ENCODE measurements at places on chromosomes 5 and 9.

GRCh38 chr5:62134811-62135210 is 171.2 kb upstream of the KIF2A start:
- DNase-seq: no peak

DNA sequence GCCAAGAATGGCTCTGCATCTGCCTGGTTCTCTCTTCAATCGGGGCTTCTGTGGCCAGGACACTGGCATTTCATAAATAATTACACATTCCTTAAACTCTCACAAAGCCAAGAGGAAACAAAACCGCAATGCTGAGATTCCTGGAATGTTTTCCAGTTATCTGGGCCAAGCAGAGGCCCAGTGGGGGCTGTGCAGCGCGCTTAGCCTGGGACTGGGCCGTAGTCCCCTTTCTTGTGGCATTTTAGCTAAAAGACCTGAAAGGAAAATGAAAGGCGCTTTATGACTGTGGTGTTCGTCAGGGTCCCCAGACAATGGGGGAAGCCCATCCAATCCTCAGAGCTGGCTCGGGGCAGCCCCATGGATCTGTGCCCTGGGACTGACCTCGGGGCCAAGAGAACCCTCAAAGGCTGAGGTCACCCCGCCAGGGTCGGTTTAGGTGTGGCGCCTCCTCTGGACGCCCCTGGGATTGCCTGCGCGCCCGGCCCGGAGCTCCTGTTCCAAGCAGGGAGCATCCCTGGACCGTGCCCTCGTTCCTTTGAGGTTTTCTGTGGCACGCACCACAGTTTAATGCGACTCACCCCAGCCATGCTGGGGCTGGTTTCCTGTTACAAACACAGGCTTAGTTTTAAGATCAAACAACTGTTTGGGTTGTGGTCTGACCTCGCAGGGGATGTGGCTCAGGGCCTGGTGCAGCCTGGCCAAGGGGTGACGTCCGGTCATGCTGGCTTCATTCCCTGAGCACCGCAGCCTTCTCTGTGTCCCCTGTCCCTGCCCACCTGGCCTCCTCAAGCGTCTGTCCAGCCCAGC is 51.5 kb upstream of the NKD2 start:
- peak; percentile 39 for DNase-seq

DNA sequence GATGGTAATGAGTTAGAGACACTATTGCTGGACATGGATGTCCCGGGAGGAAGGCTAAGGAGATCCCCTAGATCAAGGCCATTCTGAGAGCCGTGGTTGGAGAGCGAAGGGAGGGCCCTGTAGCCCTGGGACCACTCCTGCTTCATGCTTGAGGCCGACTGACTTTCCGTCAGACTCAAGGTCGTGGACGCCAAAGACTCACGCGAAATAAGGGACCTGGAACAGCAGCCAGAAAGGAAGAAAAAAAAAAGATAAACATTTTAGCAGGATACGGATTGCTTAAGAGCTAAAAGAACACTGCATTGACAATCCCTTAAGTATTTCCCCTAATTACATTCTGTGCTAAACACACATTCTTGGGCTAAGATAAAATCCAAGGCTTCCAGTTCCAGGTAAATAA is 181.2 kb downstream of the GLIS3 start:
- no peak for DNase-seq

- no peak for DNase-seq
Measured at GRCh38 chr5:485946-486491, 38.2 kb downstream of the SLC9A3 start.

GRCh38 chr9:21991072-21991959 is 2.9 kb downstream of the CDKN2A start:
- DNase-seq: no peak

DNA sequence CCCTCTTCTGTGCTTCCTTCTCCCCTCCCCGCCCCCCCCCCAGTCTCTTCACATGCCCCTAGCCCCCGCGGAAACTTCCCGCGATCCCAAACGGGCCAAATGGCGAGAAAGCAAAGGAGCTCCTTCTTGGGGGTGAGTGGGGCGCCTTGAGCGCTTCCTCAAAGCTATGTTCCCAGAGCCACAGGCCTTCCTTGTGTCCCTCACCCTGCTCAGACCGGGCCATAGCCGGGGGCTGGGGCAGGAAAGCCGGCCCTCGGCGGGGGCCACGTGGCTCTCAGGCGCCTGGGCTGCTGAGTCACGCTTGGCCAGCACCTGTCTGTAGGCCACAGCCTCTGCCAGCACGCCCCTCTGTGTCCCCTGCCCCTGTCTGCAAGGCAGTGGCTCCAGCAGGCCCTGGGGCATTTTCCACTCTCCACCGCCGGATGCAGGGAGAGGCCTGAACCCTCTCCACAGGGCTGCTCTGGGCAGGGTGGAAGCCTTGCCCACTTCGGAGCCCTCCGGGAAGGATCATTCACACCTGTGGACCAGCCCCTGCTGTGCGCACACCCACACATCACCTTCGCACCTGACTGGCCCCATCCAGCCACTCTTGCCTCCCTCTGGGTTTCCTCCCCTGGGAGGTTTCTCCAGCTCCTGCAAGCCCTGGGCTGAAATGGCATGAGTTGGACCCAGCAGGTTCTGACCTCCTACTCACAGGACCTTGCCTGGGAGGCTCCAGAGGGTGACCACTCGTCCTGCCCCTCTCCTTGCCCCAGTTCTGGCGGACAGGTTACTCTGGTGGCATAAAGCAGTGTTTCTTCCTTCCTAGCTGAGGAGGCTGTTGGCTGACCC is 1.2 kb upstream of the SQSTM1 start:
- peak; percentile 79 for DNase-seq
